Naive B cell (primary cell): ENCODE measurements at places on chromosomes 16 and 17.

- DNase-seq = no peak
Observed at GRCh38 chr17:30249460-30249859, 14.0 kb upstream of the SLC6A4 start.

GRCh38 chr17:58289869-58290268 lies 9.1 kb upstream of the MPO start:
- no peak for DNase-seq

DNA sequence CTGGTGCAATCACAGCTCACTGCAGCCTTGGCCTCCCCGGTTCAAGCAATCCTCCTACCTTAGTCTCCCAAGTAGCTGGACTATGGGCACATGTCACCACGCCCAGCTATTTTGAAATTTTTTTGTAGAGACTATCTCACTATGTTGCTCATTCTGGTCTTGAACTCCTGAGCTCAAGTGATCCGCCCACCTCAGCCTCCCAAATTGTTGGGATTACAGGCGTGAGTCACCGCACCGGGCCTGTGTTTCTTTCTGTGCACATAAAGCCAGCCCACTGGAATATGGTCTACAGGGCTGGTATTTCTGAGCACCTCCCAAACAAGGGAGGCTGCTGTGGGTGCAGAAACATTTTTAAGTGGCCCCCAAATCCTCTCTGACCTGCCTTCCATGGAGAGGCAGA lies 8.4 kb downstream of the TMEM95 start:
- DNase-seq = no peak

- peak; percentile 88 for DNase-seq
Observed at GRCh38 chr16:30092373-30093010, 768 bp upstream of the TBX6 start.

DNA sequence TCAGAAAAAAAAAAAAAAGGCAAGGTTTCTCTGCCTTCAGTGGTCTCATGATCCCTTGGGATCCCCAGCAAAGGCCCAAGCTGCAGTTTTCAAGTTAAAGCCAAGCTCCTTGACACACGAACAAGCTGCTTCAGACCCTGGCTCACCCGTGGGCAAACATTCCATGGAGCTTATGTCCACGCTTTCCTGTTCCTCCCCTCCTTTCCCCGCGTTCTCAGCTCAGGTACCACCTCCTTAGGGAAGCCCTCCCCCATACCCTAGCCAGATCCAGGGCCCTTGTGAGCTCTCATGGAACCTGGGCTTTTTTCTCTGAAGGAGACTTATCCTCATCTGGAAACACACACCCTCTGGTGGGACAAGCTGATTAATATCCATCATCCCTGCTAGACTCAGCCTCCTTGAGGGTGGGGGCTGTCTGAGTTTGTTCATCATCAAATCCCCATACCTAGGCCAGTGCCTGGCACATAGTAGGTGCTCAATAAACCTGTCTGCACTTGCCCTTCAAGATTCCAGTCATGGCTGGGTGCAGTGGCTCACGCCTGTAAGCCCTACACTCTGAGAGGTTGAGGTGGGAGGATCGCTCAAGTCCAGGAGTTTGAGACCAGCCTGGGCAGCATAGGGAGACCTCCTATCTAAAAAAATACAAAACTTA lies 54.7 kb downstream of the COTL1 start:
- no peak for DNase-seq

- DNase-seq = no peak
Observed at GRCh38 chr17:29162909-29163341, 17.3 kb downstream of the MYO18A start.

DNA sequence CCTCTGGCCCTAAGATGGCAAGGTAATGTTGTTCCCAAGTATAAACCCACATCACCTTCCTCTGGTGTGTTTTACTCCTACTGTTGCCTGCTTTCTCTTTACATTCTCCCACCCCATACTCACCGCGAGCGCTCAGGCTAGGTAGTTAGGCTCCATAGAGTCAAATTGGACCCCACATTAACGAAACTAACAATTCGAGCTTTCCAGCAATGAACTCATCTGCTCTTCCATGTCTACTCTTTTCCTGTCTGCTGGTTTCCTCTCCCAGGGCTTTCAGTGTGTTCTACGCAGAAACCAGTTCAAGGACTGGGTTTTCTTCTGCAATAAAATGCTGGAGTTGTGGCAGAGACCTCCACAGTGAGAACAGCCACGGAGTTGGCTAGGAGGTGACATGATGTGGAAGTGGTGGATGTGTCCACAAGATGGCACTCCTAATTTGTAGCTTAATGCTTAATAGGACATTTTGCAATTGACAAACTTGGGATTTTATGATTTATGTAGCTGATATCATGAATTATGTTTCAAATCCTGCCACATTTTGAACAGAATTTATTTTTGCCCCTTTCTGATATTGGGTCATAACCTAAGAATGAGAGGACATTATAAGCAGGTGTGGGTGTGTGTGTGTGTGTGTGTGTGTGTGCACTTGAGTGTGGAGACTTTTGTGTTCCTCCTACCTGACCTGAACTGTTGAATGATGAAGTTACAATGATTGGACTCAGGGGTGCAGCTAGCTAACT lies 2.2 kb upstream of the UQCRC2 start:
- DNase-seq = no peak

GRCh38 chr16:25874196-25874595 lies 182.4 kb downstream of the HS3ST4 start:
- DNase-seq = no peak

- DNase-seq = no peak
Observed at GRCh38 chr17:6067060-6067459, 3.1 kb upstream of the WSCD1 start.
